ENCODE measurements at places on chromosomes 3 and 15.
A peak's percentile ranks its signal among the peaks of the same experiment; 100 is the strongest.

DNA sequence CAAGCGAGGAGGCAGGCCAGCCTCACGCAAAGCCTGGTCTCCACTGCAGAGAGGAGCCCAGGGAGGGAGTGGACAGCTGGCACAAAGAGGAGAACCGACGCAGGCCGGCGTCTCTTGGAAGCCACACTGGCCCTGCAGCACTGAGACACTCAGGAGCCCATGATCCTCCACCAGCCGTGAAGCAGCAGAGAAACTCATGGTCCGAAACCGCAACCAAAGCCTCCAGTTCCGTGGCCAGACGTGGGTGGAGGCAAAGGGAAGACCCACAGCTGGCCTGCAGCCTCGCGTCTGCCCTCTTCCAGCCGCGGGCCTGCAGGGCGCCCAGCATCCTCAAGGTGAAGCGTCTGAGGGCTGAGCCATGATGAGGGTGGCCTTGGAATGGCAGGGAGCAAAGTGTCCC is 62.2 kb upstream of the SEC61A1 start:
- H3K4me3 ChIP-seq: no peak overlapping the region
- no peaks in the 10 kb centered on the region for H3K36me3 ChIP-seq

- H3K4me1 ChIP-seq: no peaks in the 10 kb centered on the region
- H3K36me3 ChIP-seq: no peaks in the 10 kb centered on the region
- no peak for DNase-seq
- no peak overlapping the region for H3K4me3 ChIP-seq
- H3K27me3 ChIP-seq: no peaks in the 10 kb centered on the region
These were observed 50.4 kb downstream of the TFDP2 start for GRCh38 chr3:142098964-142099363.

DNA sequence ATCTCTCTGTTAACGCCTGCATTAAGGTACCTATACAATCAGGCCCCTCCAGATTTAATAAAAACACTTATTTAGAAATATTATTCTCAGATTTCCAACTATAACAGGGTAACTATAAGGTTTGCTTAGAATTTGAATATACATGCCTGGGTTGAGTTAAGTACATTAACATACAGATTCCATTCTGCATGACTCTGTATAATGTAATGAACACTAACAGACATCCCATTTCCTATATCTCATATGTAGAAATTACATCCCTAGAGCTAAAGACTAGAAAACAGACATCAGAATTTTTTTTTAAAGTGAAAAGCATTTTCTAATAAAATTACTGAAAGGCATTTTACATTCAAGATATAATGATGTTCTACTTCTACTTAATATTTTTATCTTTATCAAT is 162.5 kb downstream of the MECOM start:
- no peaks in the 10 kb centered on the region for H3K4me1 ChIP-seq
- H3K27me3 ChIP-seq: no peaks in the 10 kb centered on the region
- DNase-seq: no peak
- H3K36me3 ChIP-seq: no peaks in the 10 kb centered on the region
- H3K27ac ChIP-seq: no peak overlapping the region
- H3K4me3 ChIP-seq: no peak overlapping the region

DNA sequence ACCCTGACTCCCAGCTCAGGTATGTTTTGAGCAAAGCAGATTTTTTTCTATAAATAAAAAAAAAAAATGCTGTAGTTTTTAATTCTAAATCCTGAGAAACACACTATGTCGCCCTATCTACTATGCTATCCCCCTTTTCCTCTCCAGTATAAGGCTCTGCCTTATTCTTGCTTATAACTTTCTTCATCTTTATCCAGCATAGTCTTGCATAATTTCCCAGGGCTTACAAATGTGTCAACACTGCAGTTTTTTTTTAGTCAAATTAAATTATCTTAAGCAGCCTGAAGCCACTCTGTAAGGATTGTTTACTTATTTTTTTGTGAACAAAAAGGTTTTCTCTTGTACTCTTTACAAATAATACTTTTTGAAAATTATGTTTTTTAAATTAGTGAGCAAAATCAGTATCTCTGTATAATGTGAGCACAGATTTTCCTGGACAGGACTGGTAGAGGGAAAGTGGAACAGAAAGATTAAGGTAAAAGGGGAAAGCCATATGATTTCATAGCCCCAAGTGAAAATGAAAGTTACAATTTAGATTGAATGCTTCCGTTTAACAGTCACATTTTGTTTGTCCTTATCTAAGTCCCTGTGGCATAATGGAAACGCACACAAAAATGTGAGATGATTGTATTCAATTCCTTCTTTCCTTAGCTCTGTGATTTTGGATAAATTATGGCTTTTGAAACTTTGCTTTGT is 5.6 kb upstream of the PYDC2 start:
- H3K27me3 ChIP-seq: no peaks in the 10 kb centered on the region
- H3K4me3 ChIP-seq: no peak overlapping the region
- DNase-seq: no peak
- H3K27ac ChIP-seq: no peak overlapping the region
- H3K4me1 ChIP-seq: no peaks in the 10 kb centered on the region

- no peaks in the 10 kb centered on the region for H3K27me3 ChIP-seq
- DNase-seq: no peak
- H3K36me3 ChIP-seq: peaks cover 8% of the 10 kb centered on the region
- peaks cover 10% of the 10 kb centered on the region for H3K4me1 ChIP-seq
These were observed 40.0 kb downstream of the USP3 start for GRCh38 chr15:63544258-63545026.

- H3K36me3 ChIP-seq: no peaks in the 10 kb centered on the region
- no peaks in the 10 kb centered on the region for H3K4me1 ChIP-seq
- no peak overlapping the region for H3K4me3 ChIP-seq
- H3K27me3 ChIP-seq: no peaks in the 10 kb centered on the region
- no peak for DNase-seq
- no peak overlapping the region for H3K27ac ChIP-seq
These were observed 157.0 kb downstream of the CHST2 start for GRCh38 chr3:143276592-143276991.

- H3K27me3 ChIP-seq: no peaks in the 10 kb centered on the region
- H3K4me1 ChIP-seq: no peaks in the 10 kb centered on the region
These were observed 7.1 kb downstream of the GUCA1C start for GRCh38 chr3:108946292-108947285.

GRCh38 chr3:4493941-4494894 is 1.1 kb downstream of the ITPR1 start:
- H3K27ac ChIP-seq: peak overlapping the region; percentile 87
- peaks cover 16% of the 10 kb centered on the region for H3K4me1 ChIP-seq
- peak overlapping the region; percentile 92 for H3K4me3 ChIP-seq

GRCh38 chr15:47801522-47801921 is 84.2 kb downstream of the SEMA6D start:
- no peaks in the 10 kb centered on the region for H3K36me3 ChIP-seq
- H3K27ac ChIP-seq: no peak overlapping the region
- no peaks in the 10 kb centered on the region for H3K27me3 ChIP-seq
- DNase-seq: no peak
- H3K4me1 ChIP-seq: no peaks in the 10 kb centered on the region

GRCh38 chr15:58590926-58591325 is 158.6 kb downstream of the ADAM10 start:
- H3K4me1 ChIP-seq: no peaks in the 10 kb centered on the region
- H3K4me3 ChIP-seq: no peak overlapping the region
- H3K36me3 ChIP-seq: no peaks in the 10 kb centered on the region
- H3K27ac ChIP-seq: no peak overlapping the region
- H3K27me3 ChIP-seq: no peaks in the 10 kb centered on the region

DNA sequence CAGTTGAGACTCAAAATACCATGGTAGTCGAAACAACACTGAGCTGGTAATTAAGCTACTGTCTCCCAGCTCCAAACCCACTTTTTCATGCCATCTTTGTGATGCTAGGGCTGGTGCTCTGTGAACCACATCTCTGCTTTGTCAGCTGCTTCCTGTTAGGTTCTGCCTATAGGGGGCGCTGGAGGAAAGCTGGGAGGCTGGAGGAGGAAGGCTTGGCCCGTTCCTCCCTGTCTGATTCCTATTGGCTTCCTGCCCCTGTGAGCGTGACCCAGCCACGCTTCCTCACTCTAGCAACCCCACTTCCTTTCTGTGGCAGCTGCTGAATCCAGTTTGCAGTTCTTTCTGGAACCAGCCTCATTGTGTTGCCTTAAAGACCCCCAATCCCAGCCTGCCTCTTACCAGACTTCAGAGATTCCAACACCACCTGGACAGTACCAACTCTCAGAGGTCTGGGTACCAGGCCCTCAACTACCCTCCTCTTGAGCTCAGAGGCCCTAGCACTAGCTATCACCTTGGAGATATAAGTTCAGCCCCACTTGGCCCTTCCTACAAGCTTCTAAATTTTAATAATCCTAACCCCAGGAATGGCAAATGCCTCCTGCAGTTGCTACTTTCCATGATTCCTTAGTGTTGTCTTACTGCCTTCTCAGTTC is 120.9 kb downstream of the ERC2 start:
- H3K36me3 ChIP-seq: no peaks in the 10 kb centered on the region
- H3K27me3 ChIP-seq: no peaks in the 10 kb centered on the region
- H3K27ac ChIP-seq: no peak overlapping the region
- no peak for DNase-seq
- H3K4me3 ChIP-seq: no peak overlapping the region
- H3K4me1 ChIP-seq: no peaks in the 10 kb centered on the region

DNA sequence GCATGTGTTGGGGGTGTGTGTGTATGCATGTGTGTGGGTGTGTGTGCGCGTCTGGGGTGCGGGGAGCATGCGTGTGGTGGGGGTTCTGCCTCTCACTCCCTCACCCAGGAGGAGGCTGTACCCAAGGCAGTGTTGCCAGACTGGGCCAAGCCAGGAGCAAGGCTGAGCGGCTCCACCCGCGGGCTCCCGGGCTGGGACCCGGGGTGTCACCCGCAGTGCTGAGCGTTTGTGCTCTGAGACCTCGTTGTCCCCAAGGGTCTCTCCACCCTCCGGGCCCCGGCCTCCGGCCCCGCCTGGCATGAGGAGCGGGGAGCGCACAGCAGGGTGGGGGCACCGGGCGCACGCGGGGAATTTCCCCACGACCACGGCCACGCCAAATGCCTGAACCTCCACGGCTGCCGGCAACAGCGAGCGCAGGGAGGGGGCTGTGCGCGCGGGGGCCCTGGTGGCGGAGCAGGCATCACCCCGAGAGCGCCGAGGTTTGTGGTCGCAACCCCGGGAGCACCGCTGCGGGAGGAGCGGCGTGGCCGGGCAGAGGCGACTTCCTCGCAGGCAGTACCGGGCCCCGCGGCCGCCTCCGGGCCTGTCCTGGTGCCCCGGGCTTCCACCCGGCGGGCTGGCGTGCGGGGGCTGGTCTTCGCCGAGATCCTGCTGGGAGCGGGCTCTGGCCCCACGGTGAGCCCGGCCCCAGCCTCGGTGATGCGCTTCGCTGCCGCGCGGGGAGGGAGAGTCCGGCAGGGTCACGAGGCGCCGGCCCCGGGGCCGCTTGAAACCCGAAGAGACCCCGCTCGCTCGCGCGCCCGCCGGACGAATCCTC is 7.4 kb upstream of the OCA2 start:
- no peaks in the 10 kb centered on the region for H3K27me3 ChIP-seq
- no peak overlapping the region for H3K27ac ChIP-seq
- peak overlapping the region; percentile 81 for H3K4me3 ChIP-seq
- H3K4me1 ChIP-seq: no peaks in the 10 kb centered on the region
- H3K36me3 ChIP-seq: no peaks in the 10 kb centered on the region

DNA sequence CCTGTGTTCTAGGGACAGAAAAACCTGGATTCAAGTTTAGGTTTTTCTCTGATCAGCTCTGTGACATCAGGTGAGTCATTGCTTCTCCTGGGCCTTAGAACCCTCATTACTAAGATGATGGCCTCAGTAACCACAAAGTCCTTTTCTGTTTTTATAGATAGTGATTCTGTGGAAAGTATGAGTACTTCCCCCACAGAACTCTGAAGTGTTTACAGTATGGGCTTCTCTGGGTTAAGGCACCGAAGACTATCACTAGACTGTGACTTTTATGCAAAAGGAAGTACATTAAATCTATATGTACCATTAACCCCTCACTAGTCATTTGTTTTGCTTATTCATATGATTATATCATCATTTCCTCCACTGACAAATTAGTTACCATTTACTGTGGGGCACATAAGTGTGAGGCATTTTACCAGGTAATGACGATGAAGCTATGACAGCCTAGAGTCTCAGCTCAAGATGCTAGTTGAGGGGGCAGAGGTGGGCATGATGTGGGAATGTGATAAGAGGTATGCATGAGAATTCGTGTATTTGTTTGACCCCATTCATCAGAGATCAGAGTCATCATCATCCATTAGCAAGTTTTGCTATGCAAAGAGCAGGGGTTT is 15.0 kb upstream of the RORA start:
- H3K27ac ChIP-seq: no peak overlapping the region
- no peaks in the 10 kb centered on the region for H3K4me1 ChIP-seq
- no peaks in the 10 kb centered on the region for H3K36me3 ChIP-seq

DNA sequence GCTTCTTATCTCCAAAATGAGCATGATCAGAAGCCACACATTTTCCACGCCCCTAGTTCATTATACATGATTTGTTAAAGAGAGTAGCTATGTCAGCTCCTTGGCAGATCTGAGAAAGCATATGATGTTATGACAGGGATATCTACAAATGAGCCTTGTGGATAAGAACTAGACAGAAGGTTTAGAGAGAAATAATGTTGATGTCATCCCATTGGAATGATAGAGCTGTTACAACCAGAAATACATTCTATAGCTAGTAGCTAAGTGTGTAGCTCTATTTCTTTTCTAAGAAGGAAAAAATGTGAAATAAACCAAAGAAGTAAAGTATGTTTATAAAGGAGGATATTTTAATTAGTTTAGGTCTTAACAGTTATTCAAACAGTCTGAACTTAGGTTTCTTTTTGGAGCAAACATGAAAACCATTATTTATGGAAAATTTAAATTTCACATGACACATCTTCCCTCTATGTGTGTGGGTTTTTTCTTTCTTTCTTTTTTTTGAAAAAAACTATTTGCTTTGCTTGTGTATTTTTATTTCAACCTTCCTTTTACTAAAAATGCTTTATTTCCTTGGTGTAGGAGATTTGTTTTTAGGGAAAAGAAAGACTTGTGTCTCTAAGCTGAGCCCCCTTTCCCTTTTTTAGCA is 167.7 kb downstream of the GHSR start:
- H3K27ac ChIP-seq: no peak overlapping the region
- H3K4me3 ChIP-seq: no peak overlapping the region
- no peaks in the 10 kb centered on the region for H3K36me3 ChIP-seq
- no peak for DNase-seq

DNA sequence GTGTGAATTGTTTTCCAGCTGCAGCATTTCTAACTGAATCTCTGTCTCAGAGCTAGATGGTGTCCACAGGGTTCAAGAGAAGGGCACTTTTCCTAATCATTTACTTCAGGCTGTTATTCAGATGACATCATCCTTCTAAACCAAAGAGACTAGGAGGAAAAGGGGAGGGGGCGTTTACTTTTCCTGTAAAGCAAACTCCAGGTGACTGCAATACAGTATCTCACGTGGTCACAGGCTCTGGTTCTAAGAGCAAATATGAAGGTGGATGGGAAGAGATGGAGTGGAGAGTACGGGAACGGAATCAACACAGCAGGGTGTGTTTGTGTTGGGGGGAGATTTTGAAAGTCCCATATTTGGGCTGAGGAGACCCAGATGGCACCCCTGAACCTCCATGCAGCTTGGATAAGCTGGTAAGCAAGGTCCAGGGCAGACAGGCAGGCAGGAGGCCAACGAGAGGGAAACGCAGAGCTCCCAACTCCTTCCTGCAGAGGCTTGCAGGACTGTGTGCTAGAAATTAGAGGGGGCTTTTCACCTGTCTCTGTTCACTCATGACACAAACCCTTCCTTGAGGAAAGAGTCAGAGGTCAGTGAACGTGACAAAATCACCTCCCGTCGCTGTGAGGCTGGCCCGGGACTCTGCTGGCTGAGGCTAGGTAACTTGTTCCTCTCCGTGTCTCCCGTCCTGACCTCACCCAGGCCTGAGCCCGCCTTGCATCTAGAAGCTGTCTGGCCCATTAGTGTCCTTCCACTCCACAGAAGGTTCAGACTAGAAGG is 151.2 kb downstream of the OPA1 start:
- no peaks in the 10 kb centered on the region for H3K36me3 ChIP-seq
- H3K27me3 ChIP-seq: no peaks in the 10 kb centered on the region
- H3K4me1 ChIP-seq: no peaks in the 10 kb centered on the region
- DNase-seq: no peak

All from effector memory CD4-positive, alpha-beta T cell (primary cell).